Nucleus accumbens (tissue), 56 donors: ENCODE measurements at places on chromosomes 13 and 19.
A peak's percentile ranks its signal among the peaks of the same experiment; 100 is the strongest.

GRCh38 chr19:49896863-49897621, at the start of gene IL4I1:
Gene IL4I1, minus strand, starts transcription at chr19:49896887. Its CDS starts 727 bp downstream, at chr19:49896160.
- DNase-seq, result no peak

- DNase-seq, result no peak
Observed at GRCh38 chr19:2536461-2536860, 60.5 kb downstream of the GADD45B start.

DNA sequence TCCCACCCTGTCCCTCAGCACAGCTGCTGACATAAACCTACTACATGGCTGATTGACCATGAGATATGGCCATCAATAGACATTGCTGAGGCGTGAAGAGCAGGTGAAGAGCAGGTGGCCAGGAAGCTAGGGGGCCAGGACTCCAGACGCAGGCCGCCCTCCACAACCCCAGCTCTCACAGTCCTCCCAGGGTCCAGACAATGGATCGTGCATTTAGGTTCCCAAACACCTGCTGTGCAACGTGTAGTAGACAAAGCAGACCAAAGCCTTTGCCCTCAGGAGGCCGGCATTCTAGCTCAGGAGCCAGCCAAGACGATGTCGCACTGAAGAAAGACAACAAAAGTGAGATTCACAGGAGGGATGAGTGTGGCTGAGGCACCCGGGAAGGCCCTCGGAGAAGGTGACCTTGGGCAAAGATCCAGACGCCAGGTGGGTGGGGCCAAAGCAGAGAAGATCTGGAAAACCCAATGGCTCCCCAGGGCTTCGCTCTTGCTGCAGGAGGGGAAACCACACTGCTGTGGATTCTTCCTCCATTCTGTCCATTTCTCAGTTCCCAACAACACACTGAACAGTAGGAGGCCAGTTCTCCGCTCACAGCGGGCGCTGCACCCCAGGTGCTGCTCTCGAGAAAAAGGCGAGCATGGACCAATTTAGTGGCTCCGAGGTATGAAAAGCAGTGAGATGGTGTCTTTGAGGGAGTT, 1.4 kb downstream of the FFAR1 start:
- no peak for DNase-seq

DNA sequence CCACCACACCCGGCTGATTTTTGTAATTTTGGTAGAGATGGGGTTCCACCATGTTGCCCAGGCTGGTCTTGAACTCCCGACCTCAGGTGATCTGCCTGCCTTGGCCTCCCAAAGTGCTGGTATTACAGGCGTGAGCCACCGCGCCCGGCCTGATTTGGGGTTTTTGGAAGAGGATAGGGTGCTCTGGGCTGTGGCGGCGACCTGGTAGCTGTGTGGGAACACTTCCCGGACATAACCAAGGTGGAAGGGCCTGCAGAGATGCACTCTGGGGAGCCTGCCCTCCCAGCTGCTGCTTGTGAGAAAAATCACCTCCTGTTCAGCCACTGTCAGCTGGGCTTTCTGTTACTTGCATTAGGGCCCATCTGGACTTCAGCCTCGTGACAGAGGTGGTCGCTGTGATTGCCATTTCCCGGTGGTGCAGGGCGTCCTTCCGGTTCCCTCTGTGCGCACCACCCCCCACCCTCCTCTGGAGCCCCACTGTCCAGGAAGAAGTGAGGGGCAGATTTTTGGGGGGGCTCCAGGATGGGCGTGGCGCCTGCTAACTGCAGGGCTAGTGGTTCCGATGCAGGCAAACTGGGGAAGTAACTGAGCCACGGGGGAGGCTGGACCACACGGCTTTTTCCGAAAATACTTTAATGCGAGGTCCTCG, 7.5 kb downstream of the IL4I1 start:
- DNase-seq, result no peak

DNA sequence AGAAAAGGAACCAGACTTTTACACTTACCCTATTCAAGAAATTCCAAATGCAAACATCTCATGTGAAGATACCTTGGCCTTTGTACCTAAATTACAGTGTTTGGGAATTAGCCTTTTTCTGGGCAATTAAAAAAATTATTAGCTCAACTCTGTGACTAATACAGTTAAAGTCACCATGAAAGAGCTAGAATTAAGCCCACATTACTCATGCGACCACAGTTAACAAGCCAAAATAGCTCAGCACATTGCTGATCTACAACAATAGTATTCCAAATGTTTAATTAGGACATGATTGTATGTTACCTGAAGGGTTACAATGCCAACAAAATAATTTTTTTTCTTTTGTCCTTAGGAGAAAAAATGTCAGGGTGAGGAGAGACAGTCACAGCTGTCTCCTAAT, 263.6 kb upstream of the GPC6 start:
- DNase-seq, result no peak

GRCh38 chr13:30923418-30923817, 9.0 kb upstream of the TEX26 start:
- no peak for DNase-seq

DNA sequence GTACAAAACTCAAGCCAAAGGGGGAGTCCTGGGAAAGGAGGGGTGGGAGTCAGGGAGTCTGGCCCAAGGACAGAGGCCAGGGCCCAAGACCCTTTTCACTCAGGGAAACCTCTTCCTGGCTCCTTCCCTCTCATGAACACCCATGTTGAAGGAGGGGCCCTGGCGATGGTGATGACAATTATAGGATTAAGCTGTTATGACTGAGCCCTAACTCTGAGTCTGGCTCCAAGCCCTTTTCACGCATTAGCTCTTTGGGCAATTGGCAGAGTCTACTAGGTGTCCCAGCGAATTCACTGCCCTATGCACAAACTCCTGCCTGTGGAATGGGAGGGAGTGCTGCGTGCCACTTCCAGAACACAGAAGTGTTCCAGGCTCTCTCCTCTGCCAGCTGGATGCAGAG, 20.7 kb downstream of the ZNF575 start:
- DNase-seq, result no peak

DNA sequence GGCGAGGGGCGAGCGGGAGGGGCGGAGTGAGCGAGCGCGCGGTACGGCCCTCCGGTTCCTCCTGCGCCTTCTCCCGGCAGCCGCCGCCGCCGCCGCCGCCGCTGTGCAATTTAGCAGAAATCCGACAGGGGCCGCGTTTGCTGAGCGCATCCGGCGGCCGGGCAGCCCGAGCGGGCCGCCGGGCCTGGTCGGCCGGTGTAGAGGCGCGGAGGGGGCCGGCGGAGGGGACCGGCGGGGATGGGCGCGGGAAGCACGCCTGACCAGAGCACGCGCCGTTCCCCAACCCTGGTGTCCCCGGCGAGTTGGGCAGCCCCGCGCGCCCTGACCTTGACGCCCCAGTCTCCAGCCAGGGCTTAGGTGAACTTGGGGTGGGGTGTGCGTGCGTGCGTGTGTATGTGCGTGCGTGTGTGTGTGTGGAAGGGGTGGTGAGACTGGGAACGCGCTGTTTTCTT, 144.5 kb upstream of the ZNF536 start:
- peak; percentile 79 for DNase-seq

DNA sequence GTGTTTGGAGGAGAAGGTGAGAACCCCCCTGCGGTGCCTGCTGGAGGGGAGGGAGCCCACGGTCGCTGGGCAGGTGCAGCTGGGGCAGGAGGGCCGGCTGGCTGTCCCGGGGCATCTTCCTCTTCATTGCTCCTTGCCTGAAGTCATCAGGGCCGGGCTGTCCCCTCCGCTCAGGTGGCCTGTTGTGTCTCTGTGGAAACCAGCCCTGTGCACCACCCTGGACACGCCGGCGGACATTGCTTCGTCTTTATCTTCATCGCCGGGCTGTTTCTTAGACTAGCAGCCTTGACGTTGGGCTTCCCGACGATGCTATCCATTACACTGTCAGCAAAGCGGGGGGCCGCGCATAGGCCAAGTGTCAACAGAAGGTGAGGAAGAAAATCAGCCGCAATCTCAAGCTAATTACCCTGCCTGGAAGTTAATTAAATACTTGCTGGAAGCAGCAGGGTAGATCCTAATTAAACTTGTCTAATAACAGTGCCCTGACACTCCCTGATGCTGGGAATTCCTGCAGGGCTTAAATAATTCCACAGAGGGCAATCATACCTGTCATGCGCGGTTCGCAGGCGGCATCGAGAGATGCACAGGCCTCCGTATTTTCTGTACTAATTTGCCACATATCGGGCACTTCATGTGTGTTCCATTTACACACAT, 111.4 kb upstream of the SOX1 start:
- no peak for DNase-seq

DNA sequence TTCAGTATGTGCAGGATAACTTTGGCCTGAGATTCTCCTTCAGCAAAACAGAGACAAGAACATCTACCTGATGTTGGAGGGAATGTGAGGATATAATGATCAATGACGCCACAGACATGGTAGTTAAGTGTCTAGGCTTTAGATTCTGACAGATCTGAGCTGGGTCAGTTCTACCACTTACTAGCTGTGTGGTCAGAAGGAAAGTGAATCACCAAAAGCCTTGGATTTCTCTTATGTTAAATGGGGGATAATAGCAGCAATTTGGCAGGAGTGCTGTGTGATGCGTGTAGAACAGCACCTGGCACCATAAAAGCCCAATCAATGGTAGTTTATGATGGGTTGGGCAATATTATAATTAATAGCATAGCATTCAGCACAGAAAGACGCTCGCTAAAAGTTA, 41.7 kb downstream of the RXFP2 start:
- no peak for DNase-seq

GRCh38 chr13:40579535-40579934, 86.9 kb downstream of the FOXO1 start:
- no peak for DNase-seq

DNA sequence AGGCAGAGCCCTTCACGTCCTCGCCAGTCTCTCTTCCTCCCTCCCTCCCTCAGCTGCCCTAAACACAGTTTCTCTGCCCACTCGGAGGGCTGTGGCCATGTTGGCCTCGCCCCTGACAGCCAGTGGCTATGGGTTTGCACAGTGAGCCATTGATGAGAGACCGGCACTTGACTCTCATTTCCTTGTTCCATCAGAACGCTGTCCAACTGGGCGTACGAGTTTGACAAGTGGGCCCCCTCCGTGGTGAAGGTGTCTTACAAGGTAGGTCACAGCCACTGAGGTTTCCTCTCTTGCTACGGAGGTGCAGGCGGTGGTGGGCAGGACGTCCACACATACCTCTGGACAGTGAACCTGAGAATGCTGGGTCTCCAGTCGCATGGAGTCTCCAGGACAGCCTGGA, 57.9 kb downstream of the SMARCA4 start:
- DNase-seq, result no peak

DNA sequence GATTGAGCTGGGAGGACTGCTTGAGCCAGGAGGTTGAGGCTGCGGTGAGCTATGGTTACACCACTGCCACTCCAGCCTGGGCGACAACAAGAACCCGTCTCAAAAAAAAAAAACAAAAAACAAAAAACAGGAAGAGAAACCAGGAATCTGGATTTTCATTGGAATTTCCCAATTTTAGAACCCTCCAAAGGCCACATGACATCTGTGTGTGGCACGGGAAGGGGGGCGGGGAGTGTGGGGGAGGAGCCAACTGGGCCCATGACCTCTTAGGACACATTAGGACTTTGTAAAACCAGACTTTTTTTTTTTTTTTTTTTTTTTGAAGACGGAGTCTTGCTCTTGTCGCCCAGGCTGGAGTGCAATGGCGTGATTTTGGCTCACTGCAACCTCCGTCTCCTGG, 21.2 kb upstream of the MYDGF start:
- no peak for DNase-seq

DNA sequence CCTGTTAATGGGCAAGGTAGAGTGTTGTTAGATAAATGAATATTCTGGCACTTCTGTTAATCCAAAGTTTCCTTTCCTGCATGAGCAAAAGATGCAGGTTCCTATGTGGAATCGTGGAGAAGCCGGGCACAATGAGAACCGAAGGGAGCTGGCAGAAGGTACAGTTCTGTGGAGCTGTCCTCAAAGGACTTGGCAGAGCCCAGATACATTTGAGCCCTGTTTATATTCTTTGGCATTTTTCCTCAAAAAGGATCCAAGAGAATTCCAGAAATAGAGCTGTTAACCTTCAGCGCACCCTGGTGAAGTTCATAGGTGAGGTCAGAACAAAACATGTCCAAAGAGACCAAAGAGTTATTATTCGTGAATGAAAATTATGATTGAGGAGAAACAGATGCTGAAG, 4.0 kb upstream of the DLEU7 start:
- no peak for DNase-seq

DNA sequence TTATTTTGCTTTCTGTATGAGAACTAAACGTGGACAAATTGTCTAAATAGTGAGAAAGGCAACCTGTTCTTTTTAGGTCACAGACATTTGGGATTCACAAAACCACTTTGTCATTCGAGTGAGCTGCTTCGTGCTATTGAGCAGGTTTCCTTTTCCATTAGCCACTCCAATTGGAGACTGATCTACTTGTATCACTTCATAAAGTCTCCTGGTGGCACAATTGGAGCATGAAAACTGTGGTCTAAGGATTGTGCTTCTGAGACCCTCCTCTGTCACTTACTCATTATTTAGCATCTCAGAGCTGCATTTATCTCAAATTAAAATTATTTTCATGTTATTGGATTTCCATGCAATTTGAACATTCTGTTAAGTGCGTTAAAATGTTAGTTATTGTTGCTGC, 397.7 kb downstream of the TDRD3 start:
- no peak for DNase-seq

GRCh38 chr19:15636026-15636425, 4.7 kb upstream of the CYP4F3 start:
- DNase-seq, result peak; percentile 37

GRCh38 chr19:13726323-13726722, 38.0 kb upstream of the MRI1 start:
- no peak for DNase-seq

DNA sequence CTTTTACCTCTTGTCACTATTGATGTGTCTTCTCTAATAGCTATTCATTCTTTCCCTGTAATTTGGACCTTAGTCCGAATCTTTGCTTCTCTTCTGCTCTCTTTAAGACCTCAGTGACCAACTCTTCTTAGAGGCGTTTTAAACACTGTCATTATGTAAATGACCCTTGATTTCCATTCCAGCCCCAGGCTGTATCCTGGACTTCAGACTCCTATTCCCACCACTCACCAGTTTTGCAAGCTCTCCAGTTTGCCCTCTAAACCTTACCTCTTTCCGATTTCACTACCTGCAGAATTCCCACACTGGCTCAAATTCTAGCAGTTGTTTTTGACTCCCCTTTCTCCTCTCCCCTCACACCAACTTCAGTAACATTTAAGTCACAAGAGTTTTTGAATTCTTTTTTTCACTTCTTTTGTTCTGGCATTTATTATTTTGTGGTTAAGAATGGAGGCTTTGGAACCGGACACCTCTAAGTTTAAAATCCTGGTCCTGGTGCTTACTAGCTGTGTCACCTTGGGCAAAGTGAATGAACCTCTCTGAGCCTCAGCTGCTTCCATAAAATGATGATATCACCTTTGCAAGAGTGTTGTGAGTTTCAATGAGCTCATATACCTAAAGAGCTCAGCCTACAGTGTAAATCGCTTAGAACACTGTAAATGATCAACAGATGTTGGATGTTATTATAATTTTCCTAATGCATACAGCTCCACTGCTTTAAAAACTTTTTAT, 13.6 kb upstream of the HMGB1 start:
- DNase-seq, result no peak

DNA sequence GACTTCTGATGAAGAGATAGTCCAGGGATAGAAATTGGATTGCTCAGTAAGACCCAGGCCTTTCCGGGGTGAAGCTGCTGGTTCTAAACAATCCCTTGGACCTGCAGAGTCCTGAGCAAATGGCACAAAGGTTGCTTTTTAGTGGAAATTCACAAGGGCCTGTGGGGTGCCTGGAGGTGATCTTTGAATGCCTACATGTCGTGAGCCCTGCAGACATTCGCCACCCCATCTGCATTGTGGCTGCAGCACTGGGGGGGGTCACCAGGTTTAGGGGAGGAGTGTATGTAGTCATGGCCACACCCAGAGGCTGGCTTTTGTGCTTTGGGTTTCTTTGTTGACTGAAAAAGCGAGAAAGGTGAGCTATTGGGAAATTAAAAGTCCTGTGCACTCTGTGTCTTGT, 41.4 kb downstream of the SLC7A9 start:
- DNase-seq, result no peak

- no peak for DNase-seq
Observed at GRCh38 chr19:30842926-30843325, 470.7 kb downstream of the ZNF536 start.
